Fibroblast of villous mesenchyme (primary cell): ENCODE measurements at places on chromosomes 2 and 18. TPM values are rescaled to one million over a fixed set of nuclear protein-coding genes. Genes with fewer than 3 reads are reported as not detected.

DNA sequence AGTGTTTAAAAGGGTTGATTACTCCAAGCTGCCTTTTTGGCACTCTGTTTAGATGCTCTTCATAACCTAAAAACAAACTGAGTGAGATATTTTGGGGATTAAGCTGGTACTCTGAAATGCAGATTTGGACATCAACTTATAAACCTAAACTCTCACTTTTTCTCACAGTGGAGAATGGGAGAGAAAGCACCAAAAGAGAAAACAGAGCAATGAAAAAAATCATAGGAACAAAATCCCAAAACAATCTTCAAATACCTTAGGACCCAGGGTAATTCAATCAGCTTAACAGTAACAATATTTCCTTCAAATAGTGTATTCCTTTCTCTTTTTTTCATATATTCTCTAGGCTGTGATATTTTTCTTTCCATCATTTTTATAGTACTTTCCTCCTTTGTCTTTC, 11.5 kb downstream of the LRP1B start:
- no peak for DNase-seq

- no peak for DNase-seq
Observed at GRCh38 chr18:49560624-49561288, 1.1 kb upstream of the LIPG start.

Gene CRYGC
- not detected in 2 replicates for total RNA-seq

GRCh38 chr2:17749753-17750438, 3.7 kb downstream of the SMC6 start:
- no peak for DNase-seq

GRCh38 chr2:237321746-237322145, 92.2 kb downstream of the COL6A3 start:
- DNase-seq, result no peak

- DNase-seq, result peak; percentile 61
Observed at GRCh38 chr2:46825939-46826568, 89.6 kb downstream of the MCFD2 start.

Gene CPO
- not detected in 2 replicates for total RNA-seq

GRCh38 chr2:29155578-29155977, 40.4 kb downstream of the CLIP4 start:
- no peak for DNase-seq

Gene ABCG5
- total RNA-seq, result not detected in 2 replicates

Gene NIF3L1
- total RNA-seq, result 22.9 and 30.2 TPM in 2 replicates

- no peak for DNase-seq
Observed at GRCh38 chr2:239514754-239515530, 114.1 kb upstream of the HDAC4 start.

GRCh38 chr2:102837626-102838198, 75.9 kb downstream of the TMEM182 start:
- DNase-seq, result no peak

Gene CAVIN2
- total RNA-seq, result 8.4 and 21.6 TPM in 2 replicates

Gene CD8B2
- total RNA-seq, result not detected in 2 replicates

Gene SPP2
- total RNA-seq, result not detected in 2 replicates

- DNase-seq, result peak; percentile 87
Observed at GRCh38 chr2:190947711-190948251, 66.2 kb downstream of the STAT1 start.

DNA sequence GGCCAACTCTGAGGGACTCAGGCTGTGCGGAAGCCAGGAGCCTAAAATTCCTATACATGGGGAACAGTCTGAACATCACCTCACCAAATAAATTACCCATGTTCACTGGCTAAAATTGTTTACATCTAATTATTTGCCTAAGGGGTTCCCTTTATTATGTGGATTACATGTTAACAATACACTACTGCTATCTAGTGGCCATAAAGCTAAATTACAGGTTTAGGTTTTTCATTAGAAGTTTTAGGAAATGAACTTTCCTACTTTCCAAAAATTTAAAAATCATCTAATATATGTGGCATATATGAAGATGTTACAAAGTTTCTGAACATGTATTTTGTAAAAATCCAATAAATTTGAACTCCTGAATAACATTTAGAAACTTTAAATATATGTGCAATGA, 40.3 kb downstream of the PLA2R1 start:
- DNase-seq, result no peak

Gene DSC3
- under 0.01 and 0.43 TPM in 2 replicates for total RNA-seq

GRCh38 chr2:225367482-225367881, 32.0 kb upstream of the NYAP2 start:
- no peak for DNase-seq

DNA sequence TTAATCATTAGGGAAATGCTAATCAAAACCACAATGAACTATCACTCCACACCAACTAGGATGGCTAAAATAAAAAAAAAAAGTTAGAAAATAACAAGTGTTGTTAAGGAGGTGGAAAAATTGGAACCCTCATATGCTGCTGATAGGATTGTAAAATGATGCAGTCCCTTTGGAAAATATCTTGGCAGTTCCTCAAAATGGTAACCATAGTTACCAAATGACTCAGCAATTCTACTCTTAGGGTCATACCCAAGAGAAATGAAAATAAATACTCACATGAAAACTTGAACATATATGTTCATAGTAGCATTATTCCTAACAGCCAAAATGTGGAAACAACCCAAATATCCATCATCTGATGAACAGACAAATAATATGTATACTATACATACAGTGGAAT, 15.7 kb upstream of the ACVR2A start:
- DNase-seq, result peak; percentile 86

Gene TUBA3E
- not detected in 2 replicates for total RNA-seq

Gene UPP2
- not detected in 2 replicates for total RNA-seq

DNA sequence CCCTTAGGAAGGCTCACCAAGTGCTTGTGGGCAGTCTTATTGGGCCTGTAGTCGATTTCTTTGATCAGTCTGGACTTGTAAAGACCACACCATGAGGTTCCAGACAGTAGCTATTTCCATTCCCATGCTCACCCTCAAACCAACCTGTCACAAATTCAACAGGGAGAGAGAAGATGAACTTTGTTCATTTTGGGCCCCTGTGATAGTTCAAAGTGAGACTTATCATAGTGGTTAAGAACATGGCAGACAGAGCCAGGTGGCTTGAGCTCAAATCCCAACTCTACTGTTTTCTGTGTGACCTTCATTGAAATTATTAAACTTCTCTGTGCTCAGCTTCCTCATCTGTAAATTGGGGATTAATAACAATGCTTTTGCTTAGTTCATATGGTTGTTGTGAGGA, 53.9 kb upstream of the CTLA4 start:
- no peak for DNase-seq

Gene CDH2
- 74.7 and 89.2 TPM in 2 replicates for total RNA-seq

DNA sequence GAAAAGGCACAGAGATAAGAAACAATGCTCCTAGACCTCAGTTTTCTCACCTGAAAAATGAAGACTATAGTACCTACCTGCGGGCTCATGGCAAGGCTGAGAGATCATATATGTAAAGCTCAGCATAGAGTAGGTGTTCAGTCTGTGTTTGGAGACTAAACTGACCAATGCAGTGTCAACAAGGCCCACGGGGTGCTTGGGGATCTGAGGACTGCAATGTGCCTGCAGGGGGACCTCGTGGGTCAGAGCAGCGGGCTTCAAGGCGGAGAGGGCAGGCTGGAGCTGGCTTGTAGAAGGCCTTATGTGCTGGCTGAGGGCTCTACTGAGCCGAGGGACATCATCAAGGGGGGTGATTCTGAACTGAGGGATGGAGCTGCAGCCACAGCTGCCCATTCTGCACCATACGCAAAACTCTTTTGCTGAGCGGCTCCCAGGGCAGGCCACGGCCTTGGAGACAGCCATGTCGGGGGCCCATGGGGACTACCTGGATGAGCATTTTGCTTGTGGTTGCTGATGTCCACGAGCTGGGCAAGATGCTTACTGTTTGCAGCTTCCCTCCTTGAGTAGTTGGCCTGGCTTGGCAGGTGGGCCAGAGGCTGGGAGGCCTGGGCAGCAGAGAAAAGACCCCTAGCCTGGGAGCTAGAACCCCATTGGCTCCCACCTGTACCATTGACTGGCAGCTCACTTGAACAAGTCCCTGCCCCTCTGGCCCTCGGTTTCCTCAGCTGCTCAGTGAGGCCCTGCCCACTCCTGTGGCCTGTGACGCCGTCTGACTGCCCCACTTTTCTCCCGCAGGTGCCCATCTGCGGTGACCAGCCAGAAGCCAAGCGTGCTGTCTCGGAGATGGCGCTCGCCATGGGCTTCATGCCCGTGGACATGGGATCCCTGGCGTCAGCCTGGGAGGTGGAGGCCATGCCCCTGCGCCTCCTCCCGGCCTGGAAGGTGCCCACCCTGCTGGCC, 23.5 kb downstream of the STEAP3 start:
- no peak for DNase-seq

GRCh38 chr18:53402670-53403069, 821.8 kb downstream of the MBD2 start:
- no peak for DNase-seq

DNA sequence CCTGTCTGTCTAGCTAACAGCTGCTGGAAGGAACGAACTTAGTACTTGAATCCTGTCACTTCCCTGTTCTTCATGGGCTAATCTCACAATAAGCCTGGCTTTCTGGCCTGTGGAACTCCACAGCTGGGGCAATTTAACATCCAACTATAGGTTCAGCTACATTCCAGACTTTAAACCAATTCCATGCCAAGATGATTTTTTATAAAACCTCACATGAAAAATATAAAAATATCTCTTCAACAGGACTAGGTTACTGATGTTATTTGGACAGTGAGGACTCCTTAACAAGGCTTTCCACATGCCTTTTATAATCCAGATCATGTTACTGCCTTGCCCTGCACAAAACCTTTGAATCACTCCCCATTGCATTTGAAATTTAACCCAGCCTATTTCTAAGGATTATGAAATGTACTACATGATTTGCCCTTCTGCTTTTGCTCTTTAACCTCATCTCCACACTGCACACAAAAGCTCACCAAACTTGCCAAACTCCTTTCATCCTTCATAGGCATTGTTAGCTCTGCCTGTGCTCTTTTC, 863.2 kb upstream of the CHAC2 start:
- DNase-seq, result peak; percentile 2

Gene RAMP1
- 28.0 and 35.0 TPM in 2 replicates for total RNA-seq

- DNase-seq, result no peak
Observed at GRCh38 chr2:242051463-242051862, 181.9 kb downstream of the RTP5 start.

Gene SCN7A
- total RNA-seq, result under 0.01 and 0.32 TPM in 2 replicates

DNA sequence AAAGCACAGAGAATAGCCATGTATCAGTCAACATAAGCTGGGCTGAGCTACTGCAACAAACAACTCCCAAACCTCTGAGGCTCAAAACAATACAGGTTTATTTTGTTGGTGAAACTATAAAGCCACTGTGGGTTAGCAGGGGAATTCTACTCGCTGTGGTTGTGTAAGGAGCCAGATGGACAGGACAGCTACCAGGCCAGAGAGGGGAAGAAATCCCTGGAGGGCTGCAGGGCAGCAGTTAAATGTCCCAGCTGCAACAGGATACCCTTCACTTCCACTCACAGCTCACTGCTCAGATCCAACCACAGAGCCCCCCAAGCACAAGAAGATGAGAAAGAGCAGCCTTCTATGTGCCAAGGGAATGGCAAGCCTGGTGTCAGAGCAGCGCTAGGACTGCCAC, 245.9 kb upstream of the RAB6C start:
- DNase-seq, result no peak

- no peak for DNase-seq
Observed at GRCh38 chr2:206245265-206245672, 29.2 kb upstream of the ZDBF2 start.

DNA sequence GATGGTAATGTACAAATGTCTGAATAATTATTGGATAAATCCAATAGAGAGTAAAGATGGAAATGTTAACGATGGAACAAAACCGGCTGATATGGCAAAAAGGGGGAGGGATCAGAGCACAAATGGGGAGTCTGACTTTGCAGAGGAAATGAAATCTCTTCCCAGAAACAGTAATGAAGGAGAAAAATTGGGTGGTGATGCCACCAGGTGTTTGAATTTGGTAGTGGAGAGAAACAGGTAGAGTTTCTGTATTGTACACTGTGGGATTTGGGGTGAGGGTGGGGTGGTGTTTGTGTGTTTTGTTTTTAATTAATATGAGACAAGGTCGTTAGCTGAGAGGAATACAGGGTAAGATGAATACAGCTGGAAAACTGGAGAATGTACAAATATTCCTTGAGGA, 20.4 kb upstream of the XDH start:
- no peak for DNase-seq

GRCh38 chr2:112629224-112629623, 16.5 kb upstream of the SLC20A1 start:
- no peak for DNase-seq

Gene CDH7
- total RNA-seq, result under 0.01 TPM in 1 of 2 replicates, not detected in the other

DNA sequence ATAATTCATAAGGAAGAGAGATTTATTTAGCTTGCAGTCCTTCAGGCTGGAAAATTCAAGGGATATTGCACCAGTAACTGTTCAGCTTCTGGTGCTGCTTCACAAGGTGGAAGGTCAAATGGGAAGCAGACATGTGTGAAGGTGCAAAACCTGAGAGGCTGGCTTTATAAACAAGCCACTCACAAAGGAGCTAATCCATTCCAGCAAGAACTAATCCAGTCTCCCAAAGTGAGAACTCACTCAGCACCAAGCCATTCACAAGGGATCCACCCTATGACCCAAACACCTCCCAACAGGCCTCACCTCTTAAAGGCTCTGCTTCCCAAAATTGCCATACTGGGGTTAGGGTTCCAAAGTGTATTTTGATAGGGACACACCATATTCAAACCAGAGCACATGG, 1018.4 kb upstream of the ACVR2A start:
- DNase-seq, result no peak

GRCh38 chr18:12668041-12668440, 10.1 kb upstream of the SPIRE1 start:
- no peak for DNase-seq

- no peak for DNase-seq
Observed at GRCh38 chr2:178550352-178550751, 70.1 kb downstream of the PLEKHA3 start.

GRCh38 chr2:84866122-84866521, 14.8 kb downstream of the TRABD2A start:
- peak; percentile 34 for DNase-seq

GRCh38 chr18:62389761-62390481, 64.8 kb downstream of the TNFRSF11A start:
- peak; percentile 67 for DNase-seq

Gene SERPINB8
- 23.5 and 32.0 TPM in 2 replicates for total RNA-seq

Gene DPP10
- under 0.01 and 0.32 TPM in 2 replicates for total RNA-seq

Gene PRKAG3
- not detected in 2 replicates for total RNA-seq

GRCh38 chr2:219525533-219526232, 11.4 kb downstream of the ASIC4 start:
- DNase-seq, result peak; percentile 63

DNA sequence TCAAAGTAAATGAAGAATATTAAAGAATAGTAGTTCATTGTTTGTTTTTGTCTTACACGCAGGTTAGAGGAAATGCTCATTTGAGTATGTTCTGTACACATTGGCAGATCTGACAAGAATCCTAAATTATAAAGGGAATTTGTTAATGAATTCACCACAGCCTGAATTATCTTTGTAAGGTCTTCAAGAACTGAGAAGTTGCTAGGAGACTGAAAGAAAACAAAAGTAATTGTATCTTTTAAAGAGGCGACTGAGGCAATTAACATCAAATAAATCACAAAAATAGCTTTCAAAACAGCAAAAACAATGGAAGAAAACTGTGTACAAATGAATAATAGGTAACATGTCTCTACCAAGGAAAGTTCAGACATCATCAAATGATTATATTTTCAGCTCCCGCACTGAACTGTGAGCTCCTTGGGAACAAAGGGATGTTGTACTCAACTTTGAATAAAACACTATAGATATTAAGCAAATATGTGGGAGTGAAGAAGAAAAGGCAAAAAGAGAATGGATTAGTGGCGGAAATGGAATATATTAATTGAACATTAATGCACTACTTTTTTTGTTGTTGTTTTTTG, 51.7 kb upstream of the ATIC start:
- DNase-seq, result no peak

- DNase-seq, result no peak
Observed at GRCh38 chr2:216281316-216281715, 91.0 kb downstream of the MARCHF4 start.
